NK-92 treated with Interleukin-12 subunit alpha and Interleukin-12 subunit beta, amount 100 ng/mL, for 24 hours (cell line): ENCODE measurements at places on chromosomes 3 and 15.

DNA sequence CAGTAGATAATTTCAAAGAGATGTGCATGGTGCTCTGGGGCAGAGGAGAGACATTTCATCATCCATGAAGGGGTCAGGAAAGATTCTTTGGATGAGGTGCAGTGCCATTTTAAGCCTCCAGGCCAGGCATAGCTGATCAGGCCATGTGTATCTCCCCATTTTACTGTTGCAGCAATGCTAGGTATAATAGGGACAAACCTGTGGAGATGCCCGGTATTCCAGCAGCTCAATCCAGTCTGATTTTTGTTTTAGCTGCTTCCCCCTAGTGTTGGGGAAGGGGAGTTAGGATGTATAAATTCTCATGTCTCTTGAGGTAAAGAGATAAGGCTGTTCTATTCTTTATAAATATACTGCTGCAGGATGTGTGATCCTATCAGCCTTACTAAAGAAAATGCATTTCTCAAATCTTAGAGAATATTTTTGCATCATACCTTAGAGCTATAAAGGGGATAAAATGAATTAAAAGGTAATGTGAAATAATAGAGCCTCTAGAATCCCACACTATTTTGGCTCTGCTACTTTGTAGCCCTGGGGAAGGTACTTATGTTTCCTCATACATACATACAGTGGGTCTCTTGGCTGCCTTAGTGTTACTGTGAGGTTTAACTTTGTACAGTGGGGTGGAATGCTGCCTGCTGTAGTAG is 5.2 kb downstream of the CDV3 start:
- no peak for DNase-seq

GRCh38 chr3:187850258-187850921 is 105.1 kb upstream of the BCL6 start:
- no peak for DNase-seq

- DNase-seq, result no peak
These were observed 73.3 kb downstream of the SYNPR start for GRCh38 chr3:63351159-63352007.

DNA sequence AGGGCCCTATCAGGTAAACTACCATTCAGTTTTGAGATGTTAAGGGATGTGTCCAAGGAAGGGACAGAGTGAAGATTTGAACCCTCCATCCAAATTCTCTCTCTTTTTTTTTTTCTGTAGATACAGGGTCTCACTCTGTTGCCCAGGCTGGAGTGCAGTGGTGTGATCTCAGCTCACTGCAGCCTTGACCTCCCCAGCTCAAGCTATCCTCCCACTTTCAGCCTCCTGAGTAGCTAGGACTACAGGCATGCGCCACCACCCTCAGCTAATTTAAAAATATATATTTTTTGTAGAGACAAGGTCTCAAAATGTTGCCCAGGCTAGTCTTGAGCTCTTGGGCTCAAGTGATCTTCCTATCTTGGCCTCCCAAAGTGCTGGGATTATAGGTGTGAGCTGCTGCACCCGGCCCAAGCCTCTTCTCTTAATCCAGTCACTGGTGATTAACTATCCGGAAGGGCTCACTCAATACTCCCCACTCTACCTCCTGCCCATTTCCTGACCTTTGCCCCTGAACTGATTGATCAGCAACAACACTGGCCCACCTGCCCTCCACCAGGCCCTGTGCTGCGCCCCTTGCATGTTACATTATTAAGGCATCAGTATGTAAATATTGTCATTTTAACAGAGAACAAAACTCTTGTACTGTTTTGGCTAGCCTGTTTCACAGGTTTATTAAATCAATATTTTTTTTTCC is 164.7 kb downstream of the CTNNB1 start:
- DNase-seq, result no peak

GRCh38 chr15:56254265-56254664 is 10.6 kb upstream of the RFX7 start:
- DNase-seq, result no peak

DNA sequence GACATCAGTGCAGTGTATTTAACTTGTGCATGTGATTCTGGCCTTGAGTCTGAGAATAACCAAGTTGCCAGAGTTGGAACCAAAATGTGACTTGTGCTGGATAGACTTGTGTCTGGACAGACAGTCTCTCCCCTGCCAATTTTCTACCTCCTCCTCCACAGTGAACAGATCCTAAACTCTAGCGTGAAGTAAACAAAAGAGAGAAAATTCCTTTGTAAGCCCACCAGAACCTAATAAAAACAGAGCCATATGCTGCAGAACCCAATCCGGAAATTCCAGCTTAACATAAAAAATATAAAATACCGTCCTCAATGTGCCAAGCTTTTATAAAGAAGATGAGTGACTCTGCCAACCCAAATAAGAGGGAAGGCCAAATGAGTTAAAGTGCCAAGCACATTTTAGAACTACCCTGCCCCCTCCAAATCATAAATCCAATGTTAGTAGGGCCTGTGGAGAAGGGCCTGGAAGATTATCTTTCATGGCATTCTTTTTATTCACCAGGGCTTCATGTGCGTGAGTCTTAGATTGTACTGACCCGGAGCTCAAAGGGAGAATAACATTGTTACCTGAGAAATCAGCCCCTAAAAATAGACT is 344.6 kb upstream of the PROK2 start:
- no peak for DNase-seq

DNA sequence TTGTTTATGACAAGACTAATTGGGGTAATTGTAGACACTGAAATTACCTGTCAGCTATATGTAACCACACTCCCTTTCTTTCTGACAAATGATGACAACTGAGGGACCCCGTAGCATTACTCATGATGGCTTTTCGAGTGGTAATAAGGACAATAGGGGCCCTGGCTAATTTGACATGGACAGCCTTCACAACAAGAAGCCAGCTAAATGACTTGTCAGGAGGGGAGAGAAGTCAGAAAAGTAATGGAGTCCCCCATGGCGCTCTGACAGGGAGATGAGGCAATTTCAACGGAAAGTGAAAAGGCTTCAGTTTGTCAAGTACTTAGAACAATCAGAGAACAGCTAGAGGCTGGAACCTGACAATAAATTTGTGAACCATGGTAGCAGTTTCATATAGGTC is 177.3 kb downstream of the CDIN1 start:
- no peak for DNase-seq

DNA sequence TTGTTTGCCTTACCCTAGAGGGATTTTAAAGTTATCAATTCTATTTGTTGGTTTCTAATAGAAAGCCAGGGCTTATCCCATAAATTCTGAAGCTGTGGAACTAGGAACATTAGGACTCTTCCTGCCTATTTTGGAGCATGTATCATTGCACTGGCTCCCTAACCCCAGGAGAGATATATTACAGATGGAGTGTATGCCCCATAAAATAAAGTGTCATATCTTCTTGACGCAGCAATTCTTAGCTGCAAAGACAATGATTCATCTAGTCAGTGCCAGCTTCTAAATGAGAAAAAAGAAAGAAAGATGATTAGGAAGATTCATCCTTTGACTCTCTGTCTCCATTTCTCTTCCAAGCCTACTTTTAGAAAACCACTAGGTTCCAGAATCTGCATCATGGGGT is 74.8 kb upstream of the MAGI1 start:
- no peak for DNase-seq

DNA sequence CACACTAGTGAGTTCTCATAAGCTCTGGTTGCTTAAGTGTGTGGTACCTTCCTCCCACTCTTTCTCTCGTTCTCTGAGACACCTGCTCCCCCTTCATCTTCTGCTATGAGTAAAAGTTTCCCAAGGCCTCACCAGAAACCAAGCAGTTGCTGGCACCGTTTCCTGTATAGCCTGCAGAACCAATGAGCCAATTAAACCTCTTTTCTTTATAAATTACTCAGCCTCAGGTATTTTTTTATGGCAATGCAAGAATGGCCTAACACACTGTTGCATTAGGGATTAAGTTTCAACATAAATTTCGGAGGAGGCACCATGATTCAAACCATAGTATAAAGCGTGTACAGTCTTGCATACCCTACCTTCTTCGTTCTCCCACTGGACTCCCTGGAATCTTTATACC is 252.3 kb upstream of the CHRM5 start:
- DNase-seq, result no peak
